Coronary artery (tissue), 2 donors: ENCODE measurements at places on chromosomes 13 and 19.

DNA sequence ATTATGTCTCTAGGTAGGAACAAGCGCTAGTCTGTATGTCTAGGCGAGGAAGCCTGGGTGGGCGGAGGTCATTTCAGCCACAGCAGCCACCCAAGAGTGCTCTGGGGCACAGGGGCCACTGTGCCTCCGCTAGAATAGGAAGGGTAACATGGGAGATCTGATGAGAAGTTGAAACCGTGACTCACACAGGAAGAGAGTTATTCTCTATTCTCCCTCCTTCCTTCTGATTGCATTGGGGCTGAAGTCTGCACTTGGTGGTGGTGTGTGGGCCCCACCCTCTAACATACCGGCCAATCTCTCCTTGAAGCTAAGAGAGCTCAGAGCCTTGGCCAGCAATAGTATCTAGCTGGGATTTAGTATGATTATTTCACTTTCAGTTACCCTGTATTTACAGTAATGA is 20.3 kb upstream of the GGACT start:
- no peak for DNase-seq

DNA sequence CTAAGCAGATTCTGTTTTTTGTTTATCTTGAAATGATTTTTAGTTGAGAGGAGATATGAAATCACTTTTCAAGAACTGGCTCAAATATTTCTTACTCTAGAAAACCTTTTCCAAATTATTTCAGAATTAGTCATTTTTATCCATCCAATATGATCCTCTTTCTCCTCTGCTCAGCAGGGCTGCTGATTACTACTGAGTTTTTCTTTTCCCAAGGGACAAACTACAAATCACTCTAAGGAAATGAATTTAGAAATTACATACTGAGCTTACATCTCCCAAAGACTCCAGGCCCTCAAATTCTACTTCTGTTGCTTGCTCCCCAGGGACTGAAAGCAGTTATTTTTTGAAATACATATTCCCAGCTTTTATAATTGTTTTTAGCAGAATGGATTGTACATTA is 87.4 kb upstream of the UFM1 start:
- DNase-seq = no peak

DNA sequence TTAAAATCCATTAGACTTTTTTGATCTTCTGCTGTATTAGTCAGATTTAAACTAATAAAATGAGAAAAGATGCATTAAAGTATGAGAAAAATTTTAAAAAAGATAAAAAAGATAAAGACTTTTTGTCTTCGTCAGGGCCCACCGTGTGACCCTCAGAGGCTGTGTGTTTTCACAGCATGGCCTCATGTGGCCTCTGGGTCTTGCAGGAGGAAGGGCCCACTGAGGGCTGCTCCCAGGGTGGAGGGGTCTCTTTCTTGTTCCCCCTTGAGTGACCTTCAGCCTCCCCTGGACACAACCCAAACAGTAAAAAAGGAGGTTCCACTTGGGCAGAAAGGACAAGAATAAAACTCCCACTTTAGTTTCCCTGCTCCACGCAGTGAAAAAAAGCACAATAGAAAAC is 57.1 kb upstream of the RANBP3 start:
- DNase-seq = peak; percentile 19

DNA sequence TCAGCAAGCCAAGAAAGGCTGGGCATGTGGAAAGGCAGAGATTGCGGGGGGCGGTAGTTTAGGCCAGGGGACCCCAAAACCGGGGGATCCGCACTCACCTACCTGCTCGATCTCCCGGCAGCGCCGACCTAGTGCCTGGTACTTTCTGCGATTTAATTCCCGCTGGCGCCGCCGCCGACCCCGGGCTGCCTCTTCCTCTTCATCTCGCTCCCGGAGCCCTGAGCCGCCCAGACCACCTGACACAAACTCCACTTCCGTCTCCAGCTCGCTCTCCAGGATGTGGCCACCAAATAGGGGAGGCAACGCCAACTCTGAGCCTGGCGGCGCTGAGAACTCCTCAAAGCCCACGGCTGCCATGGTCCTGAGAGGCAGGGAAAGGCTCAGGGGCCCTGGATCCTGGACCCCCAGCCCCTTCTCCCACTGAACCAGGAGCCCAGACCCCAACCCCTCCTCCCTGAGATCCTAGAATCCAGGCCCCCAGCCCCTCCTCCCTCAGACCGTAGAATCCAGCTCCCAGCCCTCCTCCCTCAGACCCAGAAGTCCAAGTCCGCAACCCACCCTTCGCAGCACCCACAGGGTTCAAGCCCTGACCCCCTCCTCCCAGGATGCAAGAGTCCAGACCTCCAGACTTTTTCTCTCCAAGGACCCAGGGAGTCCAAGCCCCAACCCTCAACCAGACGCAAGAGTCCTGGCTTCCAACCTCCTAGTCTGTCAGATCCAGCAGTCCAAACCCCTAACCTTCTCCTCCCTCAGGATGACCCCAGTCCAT is 933 bp downstream of the TFPT start:
- no peak for DNase-seq

DNA sequence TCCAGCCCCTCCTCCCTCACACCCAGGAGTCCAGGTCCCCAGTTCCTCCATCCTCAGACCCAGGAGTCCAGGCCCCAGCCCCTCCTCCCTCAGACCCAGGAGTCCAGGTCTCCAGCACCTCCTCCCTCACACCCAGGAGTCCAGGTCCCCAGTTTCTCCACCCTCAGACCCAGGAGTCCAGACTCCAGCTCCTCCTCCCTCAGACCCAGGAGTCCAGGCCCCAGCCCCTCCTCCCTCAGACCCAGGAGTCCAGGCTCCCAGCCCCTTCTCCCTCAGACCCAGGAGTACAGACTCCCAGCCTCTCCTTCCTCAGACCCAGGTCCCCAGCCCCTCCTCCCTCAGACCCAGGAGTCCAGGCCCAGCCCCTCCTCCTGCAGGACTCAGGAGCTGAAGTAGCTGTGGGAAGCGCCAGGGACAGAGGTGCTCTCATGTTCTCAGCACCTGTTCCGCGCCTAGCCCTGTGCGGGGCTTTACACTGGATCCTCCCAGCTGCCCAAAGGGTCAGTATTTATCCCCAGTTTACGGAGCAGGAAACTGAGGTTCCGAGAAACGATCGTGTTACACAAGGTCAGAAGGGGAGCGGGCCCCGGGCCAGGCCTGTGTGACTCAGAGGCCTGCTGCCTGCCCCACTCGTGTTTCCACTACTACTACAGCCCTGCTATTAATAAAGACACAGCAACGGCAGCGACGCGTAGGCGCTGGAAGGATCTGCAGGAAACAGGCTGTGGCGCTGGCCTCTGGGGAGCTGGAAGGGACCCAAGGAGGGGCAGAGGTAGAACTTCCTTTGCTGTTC is 1.7 kb upstream of the SBK3 start:
- peak; percentile 83 for DNase-seq

DNA sequence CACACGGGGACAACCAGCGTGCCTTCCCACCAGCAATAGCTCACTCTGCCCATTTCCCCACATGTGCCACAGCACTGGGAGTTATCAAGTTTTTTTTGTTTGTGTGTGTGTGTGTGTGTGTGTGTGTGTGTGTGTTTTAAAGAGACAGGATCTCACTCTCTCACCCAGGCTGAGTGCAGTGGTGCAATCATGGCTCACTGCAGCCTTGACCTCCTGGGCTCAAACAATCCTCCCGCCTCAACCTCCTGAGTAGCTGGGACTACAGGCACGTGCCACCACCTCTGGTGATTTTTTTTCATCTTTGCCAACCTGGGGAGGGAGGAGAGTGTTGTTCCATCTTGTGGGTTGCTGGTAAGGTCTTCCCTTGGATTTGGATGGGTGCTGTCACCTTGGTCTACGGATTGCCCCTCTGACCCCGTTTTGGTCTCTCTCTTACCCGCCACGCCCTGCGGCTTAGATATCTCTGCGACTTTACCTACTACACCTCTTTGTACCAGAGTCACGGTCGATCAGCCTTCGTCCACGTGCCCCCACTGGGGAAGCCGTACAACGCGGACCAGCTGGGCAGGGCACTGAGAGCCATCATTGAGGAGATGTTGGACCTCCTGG is 22.6 kb downstream of the PGPEP1 start:
- no peak for DNase-seq

- peak; percentile 82 for DNase-seq
These were observed 44.3 kb upstream of the CEACAM21 start for GRCh38 chr19:41531438-41532311.

GRCh38 chr19:19997656-19998268 is 41.5 kb downstream of the ZNF682 start:
- DNase-seq = no peak

DNA sequence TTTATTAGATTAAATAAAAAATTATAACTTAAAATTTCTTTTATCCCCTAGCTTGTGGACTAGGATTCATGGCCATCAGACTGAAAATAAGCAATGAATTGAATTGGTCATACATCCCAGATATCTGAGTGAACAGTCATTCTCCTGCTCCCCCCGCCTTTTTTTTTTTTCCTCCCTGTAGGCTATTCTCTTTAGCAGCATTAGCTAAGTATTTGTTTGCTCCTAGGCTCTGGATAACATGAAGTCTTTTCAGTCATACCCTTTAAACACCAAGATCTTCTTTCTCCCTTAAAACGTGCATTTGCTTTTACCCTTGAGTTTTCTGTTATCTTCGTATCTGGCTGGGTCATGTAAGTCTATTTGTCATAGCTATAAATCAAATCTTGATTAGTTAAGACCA is 866.7 kb upstream of the SPRY2 start:
- DNase-seq = no peak

GRCh38 chr13:99075268-99076191 is 97.7 kb upstream of the DOCK9 start:
- peak; percentile 16 for DNase-seq

GRCh38 chr19:2337329-2337707 is 8.8 kb downstream of the SPPL2B start:
- no peak for DNase-seq

GRCh38 chr13:111116856-111117255 is 1.7 kb downstream of the ARHGEF7 start:
- DNase-seq = no peak

DNA sequence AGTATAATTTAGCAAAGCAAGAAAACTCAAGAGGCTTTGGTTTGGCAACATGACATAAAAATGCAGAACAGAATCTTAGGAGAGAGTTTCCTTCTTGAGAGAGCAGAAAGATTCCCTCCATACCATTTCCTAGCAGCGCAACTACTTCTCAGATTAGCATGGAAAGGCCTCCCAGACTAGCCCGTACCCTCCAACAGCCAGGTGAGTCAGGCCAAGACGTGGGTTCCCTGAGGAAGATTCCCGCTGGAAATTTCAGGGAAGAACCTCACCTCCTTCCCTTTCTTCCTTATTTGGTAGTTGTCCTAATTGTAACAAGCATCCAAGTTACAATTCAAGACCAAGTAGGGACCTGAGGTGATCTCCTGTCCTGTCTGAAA is 12.3 kb downstream of the COL4A2 start:
- DNase-seq = no peak

- no peak for DNase-seq
These were observed 450.5 kb downstream of the KLF12 start for GRCh38 chr13:73683746-73684145.

DNA sequence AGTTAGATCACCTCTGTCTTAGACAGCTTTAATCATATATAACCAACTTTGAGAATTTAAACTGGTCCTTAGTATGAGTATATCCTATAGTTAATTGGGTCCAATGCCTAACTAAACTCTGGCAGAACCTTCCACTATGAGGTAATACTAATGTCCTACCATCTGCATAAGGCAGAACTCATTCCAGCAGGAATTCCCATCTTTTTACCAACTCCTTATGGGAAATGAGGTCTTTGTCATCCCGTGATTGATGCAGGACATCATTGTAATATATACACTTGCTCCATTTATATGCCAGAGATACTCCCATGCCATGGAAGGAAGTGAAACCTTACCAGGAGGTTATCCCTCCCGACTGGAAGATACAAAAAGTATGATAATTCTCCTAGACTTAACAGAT is 2.8 kb downstream of the KCTD4 start:
- DNase-seq = no peak

- DNase-seq = no peak
These were observed 22.1 kb downstream of the CAPN12 start for GRCh38 chr19:38721979-38722773.

- DNase-seq = no peak
These were observed 180.1 kb downstream of the POSTN start for GRCh38 chr13:37418490-37418889.

GRCh38 chr13:66069570-66069969 is 1160.6 kb downstream of the PCDH9 start:
- no peak for DNase-seq

- no peak for DNase-seq
These were observed 3.8 kb upstream of the ZNF626 start for GRCh38 chr19:20664901-20665781.

DNA sequence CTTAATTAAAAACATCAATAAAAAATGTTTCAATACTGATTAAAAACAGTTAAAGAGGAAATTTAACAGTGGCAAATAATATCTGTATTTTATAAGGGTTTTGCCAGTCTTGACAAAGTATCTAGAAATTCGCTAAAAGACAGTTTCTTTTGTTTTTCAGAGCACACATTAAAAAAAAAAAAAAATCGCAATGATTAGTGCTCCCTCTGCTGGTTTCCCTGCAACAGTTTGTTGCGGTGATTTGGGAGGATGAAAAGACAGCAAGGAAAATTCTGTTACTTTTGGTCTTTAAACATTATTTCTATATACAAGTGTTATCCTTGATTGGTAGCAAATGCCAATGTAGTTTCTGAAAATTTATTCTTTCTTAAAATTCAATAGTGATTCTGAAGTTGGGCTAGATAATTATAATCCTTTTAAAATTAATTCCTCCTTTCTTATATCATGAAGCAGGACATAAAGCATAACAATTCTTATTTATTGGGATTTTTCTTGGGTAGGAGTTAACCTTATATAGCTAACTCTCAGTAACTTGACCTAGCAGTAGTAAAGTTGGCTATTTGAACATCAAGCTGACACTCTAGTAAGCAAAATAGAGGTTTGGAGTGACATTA is 23.1 kb upstream of the SPRY2 start:
- no peak for DNase-seq

GRCh38 chr13:35865341-35866240 is 265.6 kb downstream of the DCLK1 start:
- DNase-seq = no peak

- no peak for DNase-seq
These were observed 98.2 kb downstream of the UBL3 start for GRCh38 chr13:29752175-29752574.

DNA sequence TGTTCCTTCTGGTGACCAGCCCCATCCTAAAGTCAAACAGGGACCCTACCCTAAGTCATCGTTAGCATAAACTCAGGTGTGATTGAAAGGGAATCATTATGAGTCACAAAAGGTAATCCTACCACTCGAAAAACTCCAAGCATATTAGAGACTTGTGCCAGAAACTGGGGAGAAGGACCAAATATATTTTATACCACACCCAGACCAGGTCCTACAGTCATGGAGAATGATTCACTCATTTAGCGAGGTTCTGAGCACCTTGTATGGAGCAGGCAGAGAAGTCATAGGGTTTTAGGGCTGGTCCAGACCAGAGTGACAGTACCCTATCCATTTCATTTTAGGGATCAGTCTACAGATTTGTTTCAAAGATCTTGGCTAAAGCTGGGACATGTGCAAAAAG is 149.5 kb downstream of the SLC7A1 start:
- no peak for DNase-seq

DNA sequence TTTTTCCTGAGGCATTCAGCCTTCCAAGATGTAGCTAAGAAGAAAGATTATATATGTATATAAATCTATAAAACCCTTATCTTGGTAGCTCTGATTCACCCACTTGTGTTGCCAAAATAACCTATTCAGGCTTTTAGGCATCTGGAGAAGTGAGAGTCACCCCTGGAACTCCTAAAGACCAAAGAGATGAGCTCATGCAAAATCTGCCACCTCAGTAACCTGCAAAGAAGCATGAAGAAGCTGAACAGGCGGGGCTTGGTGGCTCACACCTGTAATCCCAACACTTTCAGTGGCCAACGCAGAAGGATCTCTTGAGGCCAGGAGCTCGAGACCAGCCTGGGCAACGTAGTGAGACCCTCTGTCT is 393.7 kb downstream of the FOXO1 start:
- DNase-seq = no peak

- DNase-seq = no peak
These were observed 1074.3 kb upstream of the PCDH9 start for GRCh38 chr13:68304286-68304893.
